ENCODE measurements at places on chromosomes 2 and 18.

- DNase-seq, result no peak
Measured at GRCh38 chr2:127636248-127637235, 9.4 kb upstream of the GPR17 start.

DNA sequence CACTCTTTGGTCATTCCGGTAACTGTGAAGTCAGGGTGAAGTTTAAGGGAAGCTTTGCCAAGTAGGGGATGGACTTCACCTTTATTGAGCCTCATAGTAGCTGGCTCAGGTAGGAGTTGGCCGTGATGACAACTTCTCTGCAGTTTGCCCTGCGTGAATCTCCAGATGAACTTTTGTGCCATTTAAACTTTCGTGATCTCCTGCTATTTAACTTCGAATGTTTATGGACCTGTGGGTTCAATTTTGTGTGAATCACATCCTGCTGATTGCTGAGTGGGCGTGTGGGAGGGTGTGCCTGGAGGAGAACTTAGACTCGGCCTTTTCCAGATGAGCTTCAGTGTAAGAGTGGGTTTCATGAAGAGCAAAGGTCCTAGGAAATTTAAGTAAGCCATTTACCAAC is 4.2 kb downstream of the UGT1A1 start:
- no peak for DNase-seq

GRCh38 chr18:55878224-55878623 is 290.2 kb upstream of the TCF4 start:
- DNase-seq, result no peak

- DNase-seq, result no peak
Measured at GRCh38 chr2:127891811-127892210, 6.1 kb upstream of the AMMECR1L start.

- no peak for DNase-seq
Measured at GRCh38 chr2:18971628-18972027, 382.3 kb upstream of the NT5C1B start.

- DNase-seq, result no peak
Measured at GRCh38 chr18:30889519-30890301, 152.8 kb downstream of the DSC3 start.

- no peak for DNase-seq
Measured at GRCh38 chr18:31973929-31974546, 31.1 kb upstream of the TRAPPC8 start.

DNA sequence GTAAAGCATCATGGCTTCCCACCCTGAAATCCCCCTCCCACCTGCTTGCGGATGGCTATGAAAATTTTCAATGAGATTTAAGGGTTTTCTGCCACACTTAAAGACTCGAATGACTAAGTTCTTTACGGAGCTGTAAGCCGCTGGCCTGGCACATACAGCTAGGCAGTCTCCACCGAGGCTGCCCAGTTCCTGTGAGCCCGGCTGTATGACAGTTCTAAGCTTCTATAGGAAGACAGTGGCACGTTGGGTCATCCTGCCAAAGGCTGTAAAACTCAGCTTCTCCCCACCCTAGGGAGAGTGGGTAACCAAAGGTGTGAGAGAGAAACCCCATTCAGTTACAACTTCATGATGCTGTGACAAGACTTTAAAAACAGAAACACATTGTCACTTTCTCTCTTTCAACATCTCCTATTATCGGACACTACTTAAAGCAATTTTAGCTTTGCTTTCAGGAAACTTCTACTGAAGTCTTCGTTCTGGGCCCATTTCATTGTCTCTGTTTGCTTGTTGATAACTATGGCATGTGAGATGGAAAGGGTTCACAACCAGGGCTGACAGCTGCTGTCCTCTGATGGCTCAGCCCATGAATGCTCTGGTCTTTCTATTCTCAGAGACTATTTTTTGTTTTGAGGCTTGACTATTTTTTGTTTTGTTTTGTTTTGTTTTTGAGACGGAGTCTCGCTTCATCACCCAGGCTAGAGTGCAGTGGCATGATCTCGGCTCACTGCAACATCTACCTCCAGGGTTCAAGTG is 7.1 kb downstream of the CASP8 start:
- no peak for DNase-seq

DNA sequence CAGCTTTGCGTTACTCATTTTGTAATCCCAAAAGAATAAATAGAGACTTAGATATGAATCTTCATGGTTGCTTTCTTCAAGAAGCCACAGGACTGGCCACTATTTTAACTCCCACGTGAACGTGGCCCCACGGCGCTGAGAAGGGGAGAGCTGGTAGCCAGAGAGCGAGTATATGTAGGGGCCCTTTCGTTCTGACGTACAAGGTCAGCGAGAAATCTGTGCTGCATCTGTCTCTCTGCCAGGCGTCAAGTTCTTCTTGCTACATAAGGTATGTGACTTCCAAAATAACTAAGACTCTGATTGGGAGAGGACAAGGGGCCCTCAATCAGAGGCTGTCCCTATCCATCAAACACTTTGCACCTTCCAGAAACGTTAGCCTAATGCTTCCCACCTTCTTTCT is 149.2 kb downstream of the PLEKHA3 start:
- no peak for DNase-seq

- DNase-seq, result no peak
Measured at GRCh38 chr2:6203291-6203959, 511.2 kb downstream of the SOX11 start.

GRCh38 chr2:138632066-138632620 is 130.6 kb downstream of the SPOPL start:
- no peak for DNase-seq

DNA sequence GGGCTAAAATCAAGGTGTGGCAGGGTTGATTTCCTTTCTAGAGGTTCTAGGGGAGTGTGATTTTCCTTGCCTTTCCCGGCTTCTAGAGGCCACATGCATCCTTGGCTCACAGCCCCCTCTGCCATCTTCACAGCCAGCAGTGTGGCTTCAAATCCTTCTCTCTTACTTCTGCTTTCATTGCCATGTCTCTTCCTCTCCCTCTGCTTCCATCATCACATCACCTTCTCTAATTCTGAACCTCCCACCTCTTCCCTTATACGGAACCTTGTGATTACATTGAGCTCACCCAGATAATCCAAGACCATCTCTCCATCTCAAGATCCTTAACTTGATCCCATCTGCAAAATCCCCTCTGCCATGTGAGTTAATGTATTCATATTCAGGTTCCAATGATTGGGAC is 56.2 kb upstream of the RMDN2 start:
- DNase-seq, result no peak

DNA sequence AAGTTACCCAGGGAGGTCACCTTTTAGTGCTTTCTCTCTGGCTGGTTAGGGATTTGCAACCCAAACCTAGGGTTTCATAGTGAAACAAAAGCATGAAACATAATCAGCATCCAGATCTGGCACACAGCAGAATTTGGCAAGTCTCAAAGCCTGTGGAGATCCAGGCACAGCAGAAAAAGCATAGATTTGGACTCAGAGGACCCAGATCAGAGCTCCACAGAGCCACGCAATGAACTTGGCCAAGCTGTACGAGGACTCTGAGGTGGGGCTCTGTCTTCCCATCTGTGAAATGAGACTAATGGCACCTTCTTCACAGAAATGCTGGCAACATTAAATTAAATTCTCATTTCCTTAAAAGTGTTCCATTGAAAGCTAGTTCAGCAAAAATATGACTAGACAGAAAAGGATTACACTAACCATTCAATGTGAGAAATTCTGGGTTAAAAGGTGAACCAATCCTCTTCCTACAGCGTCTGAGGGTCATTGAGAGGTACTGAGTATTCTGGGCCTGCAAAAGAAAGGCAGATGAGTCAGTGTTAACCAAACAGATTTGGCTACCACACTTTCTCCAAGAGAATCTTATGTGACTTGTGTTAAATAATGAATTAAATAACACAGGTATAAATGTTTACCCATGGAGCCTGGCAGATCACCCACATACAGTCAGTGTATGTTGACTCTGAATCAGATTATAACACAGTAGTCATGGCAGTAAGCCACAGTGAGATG is 266.3 kb downstream of the MREG start:
- no peak for DNase-seq

- no peak for DNase-seq
Measured at GRCh38 chr18:49865401-49865800, 52.1 kb upstream of the ACAA2 start.

DNA sequence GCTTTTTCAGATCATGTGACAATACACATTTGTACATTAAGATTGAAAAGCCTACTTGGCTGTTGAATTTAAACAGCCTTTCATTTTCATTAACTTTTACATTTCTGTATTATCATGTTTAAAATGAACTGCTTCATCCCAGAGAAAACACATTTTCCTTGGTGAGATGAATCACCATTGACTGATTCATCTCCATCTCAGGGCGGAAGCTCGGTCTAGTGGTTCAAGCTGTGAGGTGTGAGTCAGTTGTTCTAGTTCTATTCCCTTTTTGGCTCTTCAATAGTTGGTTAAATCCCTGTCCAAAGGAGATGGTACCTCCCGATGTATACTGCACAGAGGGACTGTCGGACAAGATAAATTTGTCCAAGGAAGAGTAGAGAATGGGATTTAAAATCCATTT is 189.7 kb downstream of the ADCYAP1 start:
- no peak for DNase-seq

DNA sequence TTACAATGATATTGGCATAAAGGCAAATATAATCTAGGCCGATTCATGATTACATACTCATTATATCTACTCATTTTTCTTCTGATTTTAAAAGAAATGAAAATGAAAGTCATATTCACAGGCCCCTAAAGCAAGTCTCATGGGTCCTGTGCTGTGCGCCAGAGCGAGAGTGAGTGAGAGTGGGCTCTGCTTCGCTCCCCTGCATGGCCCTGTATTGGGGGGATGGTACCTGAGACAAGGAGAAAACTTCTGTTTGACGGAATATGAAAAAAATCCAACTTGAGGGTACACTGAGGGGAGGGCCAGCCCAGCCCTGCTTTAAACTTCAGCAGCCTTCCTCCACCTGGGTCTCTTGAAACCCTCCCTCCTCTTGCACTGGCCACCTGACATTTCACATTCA is 81.4 kb upstream of the RGPD5 start:
- DNase-seq, result no peak

- no peak for DNase-seq
Measured at GRCh38 chr2:57460396-57461276, 586.0 kb upstream of the VRK2 start.

- no peak for DNase-seq
Measured at GRCh38 chr2:235852526-235852920, 315.7 kb downstream of the GBX2 start.

DNA sequence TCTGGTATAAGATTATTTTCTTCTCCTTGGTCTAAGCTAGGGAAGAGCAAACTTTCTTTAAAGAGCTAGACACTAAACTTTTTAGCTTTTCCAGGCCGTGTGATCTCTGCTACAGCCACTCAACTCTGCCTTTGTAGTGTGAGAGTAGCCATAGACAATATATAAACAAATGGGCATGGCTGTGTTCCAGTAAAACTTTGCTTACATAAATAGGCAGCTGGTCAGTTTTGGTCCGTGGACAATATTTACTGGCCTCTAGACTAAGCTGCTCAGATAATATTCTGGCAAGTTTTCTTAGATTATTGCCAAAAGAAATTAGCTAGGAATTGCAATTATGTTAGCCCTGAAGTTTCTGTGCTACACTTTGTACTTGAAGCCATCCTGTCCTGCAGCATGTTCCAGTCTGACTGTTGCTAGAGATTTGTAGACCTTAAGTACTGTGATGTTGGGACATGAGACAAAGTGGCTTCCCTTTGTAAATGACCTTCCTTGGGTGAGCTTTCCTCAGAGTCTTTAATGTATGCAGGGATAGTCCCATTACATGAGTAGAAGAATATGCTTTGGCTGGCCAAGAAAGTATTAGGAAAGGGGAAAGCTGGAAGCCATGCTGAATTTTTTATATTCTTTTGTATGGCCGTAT is 126.9 kb downstream of the SOX11 start:
- DNase-seq, result no peak

DNA sequence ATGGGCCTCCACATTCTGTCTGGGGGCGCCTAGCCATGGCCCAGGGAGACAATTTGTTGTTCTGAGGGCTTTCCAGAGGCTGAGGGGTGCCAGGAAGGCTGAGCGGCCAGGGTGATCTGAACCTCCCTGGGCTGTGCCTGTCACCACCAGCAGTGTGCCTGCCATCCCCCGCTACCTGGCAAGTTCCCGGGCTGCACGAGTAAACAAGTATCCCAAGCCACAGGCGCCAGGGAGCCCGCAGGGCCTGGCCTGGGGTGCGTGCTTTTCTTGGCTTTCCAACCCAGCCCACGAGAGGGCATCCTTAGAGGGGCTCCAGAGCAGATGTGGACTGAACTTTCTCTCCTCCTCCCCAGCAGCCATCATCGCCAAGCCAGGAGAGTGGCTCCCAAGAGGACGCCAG is 35.1 kb upstream of the B3GNT7 start:
- no peak for DNase-seq

- DNase-seq, result no peak
Measured at GRCh38 chr18:77168811-77169311, 36.3 kb upstream of the MBP start.
